ENCODE measurements at places on chromosomes 12 and 14. TPM values are rescaled to one million over a fixed set of nuclear protein-coding genes. Genes with fewer than 3 reads are reported as not detected.

DNA sequence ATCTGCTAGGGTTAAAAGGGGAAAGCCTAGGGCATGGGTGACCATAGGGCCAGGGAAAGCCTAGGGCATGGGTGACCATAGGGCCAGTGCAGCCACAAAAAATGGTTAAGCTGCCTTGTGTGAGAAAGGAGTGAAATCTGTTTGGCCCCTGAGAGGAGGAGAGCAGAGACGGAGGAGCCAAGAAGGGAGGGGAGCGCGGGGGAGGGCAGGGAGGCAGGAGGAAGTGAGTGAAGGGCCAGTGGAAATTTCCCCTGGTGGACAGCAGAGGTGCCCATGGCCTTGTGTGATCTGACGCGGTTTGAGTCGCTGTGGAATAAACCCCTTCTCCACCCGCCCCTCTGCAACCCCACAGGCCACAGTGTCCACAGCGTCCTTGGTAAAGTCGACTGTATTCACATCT lies 618 bp upstream of the AQP6 start:
- DNase-seq, result no peak

- DNase-seq, result no peak
Measured at GRCh38 chr14:63203618-63204406, 431 bp upstream of the RHOJ start.

GRCh38 chr12:65637150-65637549 lies 187.1 kb upstream of the HMGA2 start:
- DNase-seq, result no peak

- DNase-seq, result no peak
Measured at GRCh38 chr12:51519755-51520154, 71.3 kb upstream of the SCN8A start.

DNA sequence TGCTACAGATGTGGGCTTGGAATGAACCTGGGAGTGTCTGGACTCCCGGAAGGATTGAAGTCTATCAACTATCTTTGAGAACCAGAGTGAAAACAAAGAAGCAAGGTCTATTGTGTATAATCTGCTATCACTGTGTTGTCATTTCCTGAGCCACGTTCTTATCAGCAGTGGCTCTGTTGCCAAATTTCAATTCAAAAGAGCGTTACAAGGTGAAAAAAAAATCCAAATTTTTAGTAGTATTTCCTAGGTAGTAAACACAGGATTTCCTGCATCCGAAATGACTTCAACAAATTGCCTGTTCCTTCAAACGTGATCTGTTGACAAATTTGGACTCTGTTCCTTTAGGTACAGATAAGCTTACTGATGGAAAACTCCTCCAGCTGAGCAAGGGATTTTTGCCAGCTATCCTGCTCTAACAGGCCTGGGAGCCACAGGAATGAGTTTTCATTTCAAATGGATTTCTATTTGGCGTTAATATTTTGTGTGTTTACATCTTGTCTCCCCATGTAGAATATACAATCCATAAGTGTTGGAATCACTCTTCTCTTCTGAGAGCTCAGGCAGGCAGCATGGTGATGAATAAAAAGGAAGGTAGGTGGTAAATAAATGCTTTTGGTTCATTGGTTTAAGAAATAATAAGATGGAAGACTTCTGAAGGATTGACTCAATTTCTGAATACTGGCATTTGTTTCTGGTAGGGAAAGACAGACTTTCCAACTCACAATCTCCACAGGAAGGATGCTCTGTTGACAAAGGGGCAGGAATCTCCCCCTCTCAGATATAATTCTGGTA lies 58.5 kb downstream of the GPR135 start:
- no peak for DNase-seq

SLC10A1 gene
- not detected for total RNA-seq

C12orf54 gene
- not detected for total RNA-seq
